ENCODE measurements at places on chromosomes 2 and 18.

DNA sequence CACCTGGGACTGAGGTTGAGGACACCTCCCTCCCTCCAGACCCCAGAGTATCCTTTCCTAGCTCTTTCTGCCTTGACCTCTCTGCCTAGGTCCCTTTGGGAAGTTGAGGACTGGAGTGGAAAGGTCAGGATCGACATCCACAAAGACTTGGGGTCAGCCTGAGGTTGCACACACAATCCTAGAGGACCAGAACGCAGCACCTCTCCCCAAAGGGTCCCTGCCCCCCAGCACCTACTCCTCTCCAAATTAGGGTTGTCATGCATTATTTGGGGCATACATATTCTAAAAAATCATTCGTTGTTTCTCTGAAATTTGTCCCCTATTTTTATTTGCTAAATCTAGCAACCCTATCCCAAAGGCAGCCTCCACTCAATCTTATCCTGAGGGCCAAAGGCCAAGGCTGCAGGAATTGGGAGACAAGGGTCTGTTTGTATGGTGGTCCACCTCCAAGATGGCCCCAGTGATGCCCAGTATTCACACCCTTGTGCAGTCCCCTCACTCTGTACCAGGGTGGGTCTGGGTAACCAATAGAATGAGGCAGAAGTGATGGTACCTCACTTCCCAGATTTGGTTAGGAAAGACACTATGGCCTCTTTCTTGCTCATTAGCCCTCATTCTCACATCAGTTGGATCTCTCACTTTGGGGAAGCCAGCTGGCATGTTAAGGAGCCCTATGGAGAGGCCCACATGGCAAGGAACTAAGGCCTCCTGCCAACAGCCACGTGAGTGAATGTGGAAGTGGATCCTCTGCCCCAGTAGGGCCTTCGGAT lies 3.5 kb upstream of the CHRNG start:
- no peak for DNase-seq

GRCh38 chr18:79107886-79108285 lies 38.7 kb downstream of the ATP9B start:
- no peak for DNase-seq

GRCh38 chr2:31563273-31563839 lies 17.4 kb downstream of the SRD5A2 start:
- no peak for DNase-seq

DNA sequence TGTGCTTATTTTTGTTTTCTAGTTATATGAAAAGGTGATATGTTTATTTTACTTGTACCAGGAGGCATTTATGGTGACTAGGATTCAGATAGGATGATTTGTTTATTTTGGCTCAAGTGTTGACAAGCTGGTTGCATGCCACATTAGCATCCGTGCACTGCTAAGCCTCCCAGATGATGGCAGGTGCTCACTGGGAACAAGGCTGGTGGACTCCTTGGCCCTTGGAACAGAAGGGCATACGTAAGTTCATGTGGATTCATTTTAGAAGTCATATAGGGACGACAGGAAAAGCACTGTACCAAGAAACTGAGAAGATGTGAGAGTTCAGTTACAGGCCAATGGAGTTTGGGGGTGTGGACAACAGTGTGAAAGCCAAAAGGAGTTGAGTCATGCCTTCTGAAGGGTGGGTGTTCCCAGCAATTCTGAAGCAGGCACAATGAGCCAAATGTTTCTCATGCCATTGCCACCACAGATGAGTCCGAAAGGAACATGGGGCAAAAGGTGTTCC lies 166.2 kb downstream of the PHLPP1 start:
- peak; percentile 24 for DNase-seq

- DNase-seq = no peak
Measured at GRCh38 chr2:208182835-208183234, 7.0 kb downstream of the C2orf80 start.

DNA sequence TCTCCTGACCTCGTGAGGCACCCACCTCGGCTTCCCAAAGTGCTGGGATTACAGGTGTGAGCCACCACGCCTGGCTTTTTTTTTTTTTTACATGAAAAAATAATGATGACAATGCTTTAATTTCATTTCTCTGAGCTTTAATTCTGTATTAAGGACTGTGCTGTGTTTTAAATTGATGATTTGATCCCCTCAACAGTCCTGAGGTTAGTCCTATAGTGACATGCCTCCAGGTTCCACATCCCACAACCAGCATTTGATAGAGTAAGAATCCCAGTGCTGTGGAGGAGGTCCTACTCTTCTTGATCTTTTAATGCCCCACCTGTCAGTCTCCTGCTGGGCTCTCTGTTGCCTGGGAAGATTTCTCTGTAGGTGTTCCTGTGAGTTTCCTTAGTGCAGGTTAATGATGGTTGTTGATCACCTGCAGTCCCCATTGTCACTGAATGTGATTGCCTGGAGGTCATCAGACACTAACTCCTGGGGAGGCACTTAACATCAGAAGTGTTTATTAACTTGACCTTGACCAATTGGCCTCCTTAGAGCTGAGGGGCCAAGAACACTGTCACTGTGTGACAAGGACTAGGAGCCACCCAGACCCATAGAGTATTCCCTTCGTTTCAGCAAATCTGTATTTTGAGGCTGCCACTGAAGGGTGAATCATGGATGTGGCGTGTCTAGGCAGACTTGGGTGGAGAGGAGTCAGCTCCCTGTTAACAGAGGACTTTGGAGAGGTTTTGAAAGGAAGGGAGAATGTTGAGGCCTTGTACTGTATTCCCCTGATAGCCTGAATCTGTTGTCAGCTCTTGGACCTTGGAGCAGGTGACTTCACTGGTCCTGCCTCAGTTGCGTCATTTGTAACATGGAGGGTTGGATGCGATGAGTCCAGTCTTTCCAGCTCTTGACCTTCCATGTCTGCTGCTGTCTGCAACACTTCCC lies 11.5 kb downstream of the ASAP2 start:
- no peak for DNase-seq

GRCh38 chr2:231820786-231821303 lies 34.6 kb downstream of the COPS7B start:
- DNase-seq = no peak

DNA sequence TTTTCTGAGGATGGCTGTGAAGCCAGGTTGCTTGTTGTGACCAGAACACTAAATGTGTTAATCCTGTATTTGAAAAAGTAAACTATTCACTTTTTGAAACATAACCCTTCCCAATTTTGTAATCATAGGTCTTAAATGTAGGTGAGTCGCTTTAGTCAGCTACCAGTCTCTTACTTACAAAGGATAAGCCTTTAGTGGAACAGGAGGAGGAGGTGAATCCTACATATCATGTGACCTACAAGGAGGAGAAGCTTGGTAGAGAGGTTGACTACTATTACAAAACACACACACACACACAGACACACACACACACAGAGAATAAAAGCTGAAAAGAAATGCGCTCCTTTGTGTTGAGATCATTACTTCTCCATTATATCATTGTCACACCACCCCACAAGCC lies 59.9 kb upstream of the SPAG16 start:
- DNase-seq = no peak

- no peak for DNase-seq
Measured at GRCh38 chr18:39403121-39403520, 1837.5 kb upstream of the CELF4 start.
